ENCODE measurements at places on chromosomes 4 and X. TPM values are rescaled to one million over a fixed set of nuclear protein-coding genes. Genes with fewer than 3 reads are reported as not detected.

GRCh38 chr4:53515076-53515475 is 76.2 kb downstream of the LNX1 start:
- no peak for DNase-seq

DNA sequence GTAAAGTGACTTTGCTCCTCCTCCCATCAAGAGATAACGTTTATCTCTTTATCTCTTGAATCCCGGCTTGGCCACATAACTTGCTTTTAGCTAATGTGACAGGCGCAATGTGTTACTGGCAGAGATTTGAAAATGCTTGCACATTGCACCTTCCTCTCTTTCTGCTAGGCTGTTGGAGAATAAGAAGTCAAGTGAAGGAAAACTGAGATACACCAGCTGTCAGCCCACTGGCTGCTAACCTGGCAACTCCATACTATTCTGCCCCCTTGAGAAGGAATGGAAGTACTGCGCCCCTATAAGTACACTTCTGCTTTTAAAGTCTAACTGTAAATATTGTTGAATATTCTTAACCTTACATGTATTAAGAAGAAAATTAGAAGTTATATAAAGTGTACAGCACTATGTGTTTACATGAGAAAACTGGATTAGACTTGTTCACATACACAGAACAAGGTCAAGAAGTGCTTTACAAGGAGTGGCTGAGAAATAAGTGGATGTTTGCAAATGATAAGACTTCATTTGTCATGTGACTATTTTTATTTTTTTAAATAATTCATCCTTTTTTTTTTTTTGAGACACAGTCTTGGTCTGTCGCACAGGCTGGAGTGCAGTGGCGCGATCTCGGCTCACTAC is 424.5 kb upstream of the CTSO start:
- DNase-seq: no peak

DNA sequence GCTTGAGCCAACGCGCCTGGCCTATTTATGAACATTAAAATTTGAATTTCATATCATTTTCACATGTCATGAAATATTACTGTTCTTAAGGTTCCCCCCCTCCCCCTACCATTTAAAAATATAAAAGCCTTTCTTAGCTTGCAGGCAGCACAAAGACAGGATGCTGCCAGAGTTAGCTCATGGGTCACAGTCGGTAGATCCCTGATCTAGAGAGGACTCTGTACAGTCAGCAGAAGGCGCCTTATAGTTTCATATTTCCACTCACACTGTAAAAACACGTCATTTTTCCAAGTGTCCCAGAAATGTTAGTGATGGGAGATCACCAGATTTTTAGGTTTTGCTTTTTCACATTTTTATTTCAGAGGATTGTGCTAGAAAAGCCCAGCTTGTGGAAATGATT is 12.2 kb downstream of the NOCT start:
- no peak for DNase-seq

- DNase-seq: no peak
Measured at GRCh38 chrX:21479695-21480270, 105.6 kb downstream of the CNKSR2 start.

GRCh38 chrX:16484338-16484737 is 165.6 kb upstream of the S100G start:
- no peak for DNase-seq

DNA sequence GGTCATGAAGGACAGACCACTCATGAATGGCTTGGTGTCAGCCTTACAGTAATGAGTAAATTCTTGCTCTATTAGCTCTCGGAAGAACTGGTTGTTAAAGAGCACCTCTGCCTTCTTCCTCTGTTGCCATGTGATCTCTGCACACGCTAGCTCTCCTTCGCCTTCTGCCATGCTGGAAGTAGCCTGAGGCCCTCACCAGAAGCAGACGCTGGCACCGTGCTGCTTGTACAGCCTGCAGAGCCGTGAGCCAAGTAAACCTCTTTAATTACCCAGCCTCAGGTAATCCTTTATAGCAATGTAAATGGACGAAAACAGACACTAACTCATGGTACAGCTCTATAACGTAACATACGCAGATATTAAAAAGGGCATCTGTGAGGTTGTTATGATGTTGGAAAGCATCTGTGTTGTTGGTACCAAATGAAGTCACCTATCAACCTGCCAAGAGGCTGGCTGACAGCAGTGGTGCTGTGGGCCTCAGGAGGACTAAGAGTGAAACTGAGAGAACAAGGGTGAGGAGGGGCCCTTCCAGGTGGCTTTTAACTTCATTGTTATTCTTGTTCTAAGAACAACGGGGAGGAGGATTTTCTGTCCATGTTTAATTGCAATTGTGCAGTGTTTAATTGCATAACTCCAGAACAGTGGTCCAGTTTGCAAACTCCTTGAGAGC is 69.2 kb downstream of the CRMP1 start:
- DNase-seq: no peak

GRCh38 chr4:6359536-6360308 is 90.1 kb downstream of the WFS1 start:
- no peak for DNase-seq

DNA sequence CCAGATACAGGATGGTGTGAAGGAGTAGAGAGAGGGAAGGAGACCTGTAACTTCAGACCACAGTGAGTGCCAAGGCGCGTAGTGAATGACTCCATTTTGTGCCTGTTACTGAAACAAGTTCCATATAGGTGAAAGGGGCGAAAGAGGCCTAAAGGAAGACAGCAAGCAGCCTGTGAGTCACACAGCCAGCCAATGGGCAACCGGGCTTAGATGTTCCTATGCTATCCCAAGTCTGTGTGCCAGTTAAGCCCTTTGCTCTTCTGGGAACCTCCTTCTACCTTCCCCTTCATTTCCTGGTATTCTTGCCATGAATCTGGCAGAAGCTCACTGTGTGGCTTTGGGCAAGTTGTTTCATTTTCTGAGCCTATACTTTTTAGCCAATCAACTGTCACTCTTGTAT is 161.8 kb upstream of the LDB2 start:
- DNase-seq: no peak

- DNase-seq: no peak
Measured at GRCh38 chrX:69431420-69431819, 72.7 kb upstream of the NALF2 start.

- DNase-seq: no peak
Measured at GRCh38 chr4:101039367-101039766, 308.0 kb downstream of the PPP3CA start.

GRCh38 chr4:2996415-2996814 is 33.0 kb downstream of the GRK4 start:
- no peak for DNase-seq

DNA sequence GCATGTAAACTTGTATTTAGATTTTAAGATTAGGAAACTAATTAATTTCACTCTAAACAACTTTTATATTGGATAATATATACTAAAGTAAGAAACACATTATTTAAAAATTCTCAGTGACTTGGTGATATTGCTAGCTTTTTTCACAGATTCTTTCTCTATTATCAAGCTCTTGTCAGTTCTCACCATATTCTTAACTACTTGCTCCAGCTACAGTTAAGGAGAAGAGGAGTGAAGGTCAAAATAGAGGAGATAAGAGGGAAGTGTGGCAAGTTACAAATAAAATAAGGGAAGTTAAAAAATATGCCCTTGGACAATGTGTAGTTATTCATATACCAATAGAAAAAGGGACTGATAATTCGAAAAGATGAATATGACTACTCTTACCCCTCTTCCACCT is 34.7 kb upstream of the NAF1 start:
- DNase-seq: no peak

DNA sequence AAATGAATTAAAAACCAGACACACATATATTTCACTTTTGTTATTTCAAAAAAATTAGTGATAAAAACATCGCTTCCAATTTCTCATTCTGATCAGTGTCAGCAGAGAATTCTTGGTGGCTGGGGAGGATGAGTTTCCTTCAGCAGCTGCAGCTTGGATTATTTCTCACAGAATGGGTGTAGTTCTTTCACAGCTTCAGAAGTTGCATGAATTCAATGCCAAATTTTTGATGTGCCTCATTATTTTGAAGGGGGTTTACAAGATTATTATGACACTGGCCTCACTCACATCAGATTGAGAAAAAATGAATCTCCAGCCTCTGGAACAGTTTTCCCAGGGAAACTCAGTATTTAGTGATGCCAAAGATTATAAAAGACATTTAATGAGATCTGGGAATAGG is 184.9 kb upstream of the WDFY3 start:
- DNase-seq: no peak

- DNase-seq: no peak
Measured at GRCh38 chrX:152923599-152923998, 25.7 kb downstream of the ZNF185 start.

DNA sequence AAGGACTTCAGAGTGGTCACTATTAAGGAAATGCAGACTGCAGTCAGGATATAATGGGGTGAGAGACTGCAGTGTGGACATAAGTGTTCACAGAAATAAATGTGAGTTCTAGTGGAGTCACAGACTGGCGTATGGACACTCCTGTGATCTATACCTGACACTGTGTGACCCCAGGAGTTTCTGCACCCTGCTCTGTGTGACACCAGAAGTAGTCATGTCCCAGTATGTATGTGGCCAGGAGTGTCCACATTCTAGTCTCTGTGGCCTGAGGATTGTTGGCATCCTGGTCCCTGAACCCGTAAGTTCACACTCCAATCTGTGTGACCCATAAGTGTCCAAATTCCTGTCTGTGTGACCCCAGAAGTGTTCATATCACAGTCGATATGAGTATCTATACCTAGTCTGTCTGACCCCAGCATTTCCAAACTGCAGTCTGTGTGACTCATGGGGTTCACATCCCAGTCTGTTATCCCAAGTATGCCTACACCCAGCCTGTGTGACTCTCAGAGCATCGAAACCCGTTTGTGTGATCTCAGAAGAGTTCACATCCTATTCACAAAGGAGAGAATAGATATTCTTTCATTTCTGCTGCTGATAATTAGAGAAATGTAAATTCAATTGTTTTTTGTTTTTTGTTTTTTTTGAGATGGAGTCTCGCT is 16.3 kb downstream of the WDR13 start:
- DNase-seq: no peak

DNA sequence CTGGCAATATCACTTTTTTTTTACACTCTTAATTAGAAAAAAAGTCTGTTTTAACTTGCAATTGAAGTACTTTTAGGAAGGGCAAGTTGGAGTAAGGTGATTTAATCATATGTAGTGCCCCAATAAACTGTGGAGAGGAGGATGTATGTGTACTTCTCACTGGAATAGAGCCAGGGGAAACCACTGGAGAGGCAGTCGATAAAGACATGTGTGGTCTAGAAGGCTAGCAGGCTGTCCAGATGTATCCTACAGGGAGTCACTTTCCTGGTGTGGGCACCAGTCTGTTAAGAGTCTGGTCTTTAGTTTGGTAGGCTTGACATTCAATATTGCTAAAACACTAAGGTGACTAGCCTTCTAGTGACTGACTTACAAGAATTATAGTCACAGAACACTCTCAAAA is 9.6 kb upstream of the SGMS2 start:
- no peak for DNase-seq

GRCh38 chr4:2062808-2063524 is 3.8 kb downstream of the NAT8L start:
- DNase-seq: no peak

DNA sequence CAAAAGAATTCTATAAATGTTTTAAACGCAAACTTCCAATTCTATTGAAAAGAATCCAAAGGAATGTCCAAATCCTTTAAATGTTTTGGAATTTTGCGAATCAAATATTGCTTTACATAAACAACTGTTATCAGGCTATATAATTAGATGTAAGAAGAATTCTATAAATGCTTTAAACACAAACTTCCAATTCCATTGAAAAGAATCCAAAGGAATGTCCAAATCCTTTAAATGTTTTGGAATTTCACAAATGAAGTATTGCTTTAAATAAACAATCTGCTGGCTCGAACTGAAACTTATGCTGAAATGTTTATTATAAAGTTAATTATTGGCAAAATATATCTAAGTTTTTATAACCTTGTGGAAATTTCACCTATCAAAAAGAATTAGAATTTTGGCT is 16.1 kb downstream of the DAPP1 start:
- no peak for DNase-seq

DNA sequence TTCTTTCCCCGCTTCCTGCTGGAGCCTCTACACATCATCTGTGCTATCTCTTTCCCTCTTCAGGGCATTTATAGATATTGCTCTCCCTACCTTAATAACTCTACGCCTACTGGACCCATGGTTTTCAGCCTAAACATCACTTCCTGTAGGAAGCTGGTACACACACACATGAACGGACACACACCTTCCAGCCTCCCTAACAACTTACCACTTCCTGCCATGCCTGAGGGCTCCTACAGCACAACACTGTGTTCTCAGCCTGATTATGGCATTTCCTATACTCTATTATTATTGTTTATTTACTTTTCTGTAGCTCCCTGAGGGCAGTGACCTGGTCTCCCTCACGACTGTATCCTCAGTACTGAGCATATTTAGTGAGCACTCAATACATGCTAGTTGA is 163.6 kb upstream of the MAP3K15 start:
- DNase-seq: no peak

GRCh38 chrX:134711135-134711921 is 53.1 kb upstream of the PLAC1 start:
- DNase-seq: no peak

DNA sequence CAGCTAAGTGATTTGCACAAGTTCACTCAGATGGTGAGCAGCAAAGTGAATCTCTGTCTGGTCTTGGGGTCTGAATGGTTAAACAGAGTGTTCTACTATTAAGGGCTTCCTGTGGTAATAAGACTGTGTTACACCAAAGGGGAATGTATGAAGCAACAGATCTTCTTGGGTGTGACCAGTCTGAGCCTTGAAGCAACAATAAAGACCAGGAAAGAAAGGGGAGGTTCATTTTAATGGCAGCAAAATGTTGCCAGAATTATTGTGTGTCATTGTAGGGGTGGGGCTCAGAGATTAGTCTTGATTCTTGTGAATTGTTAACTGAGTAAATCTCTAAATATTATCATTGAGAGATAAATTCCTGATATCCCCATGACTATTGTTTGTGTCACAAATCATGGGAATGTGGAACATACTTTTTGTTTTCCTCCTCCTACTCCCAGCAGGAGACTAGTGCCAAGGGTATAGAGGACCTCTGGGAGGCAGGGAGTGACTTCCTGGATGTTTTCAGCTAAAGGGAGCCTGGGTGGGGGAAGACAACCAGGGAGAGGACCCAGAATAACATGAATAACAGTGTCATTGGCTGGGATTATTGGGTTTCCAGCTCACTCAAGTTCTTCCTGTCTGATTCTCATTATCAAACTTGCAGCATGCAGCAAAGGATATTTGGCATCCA is 141.4 kb upstream of the PAK3 start:
- no peak for DNase-seq

GRCh38 chr4:77153006-77153405 is 4.0 kb upstream of the CCNG2 start:
- no peak for DNase-seq

The SPANXN1 gene
- not detected for total RNA-seq

The ZMYM3 gene
- 34.2 TPM for total RNA-seq

The SSX5 gene
- total RNA-seq: not detected

The P2RY4 gene
- total RNA-seq: not detected

The CA5B gene
- 10.7 TPM for total RNA-seq

The USP17L27 gene
- not detected for total RNA-seq

The COL4A6 gene
- 36.9 TPM for total RNA-seq

The CYSLTR1 gene
- total RNA-seq: not detected
